ENCODE measurements at places on chromosomes 2 and 18. TPM values are rescaled to one million over a fixed set of nuclear protein-coding genes. Genes with fewer than 3 reads are reported as not detected.

DNA sequence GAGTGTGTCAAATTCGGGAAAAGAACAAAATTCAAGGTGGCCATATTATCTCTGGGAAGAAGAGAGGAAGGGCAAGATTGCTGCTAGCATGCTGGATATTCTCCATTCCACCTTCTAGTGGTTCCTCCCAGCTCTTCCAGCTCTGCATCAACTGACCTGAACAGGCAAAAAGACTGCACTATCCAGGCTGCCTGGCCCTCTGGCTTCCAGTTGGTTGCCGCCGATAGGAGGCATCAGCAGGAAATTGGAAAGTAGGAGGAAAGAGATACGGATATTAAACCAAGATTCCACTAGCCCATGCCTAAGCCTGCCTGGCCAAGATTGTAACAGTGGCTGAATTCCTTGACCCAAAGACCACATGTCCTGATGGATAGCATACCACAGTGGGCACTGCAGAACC lies 1.7 kb upstream of the RTTN start:
- H3K4me1 ChIP-seq: peaks cover 8% of the 10 kb centered on the region
- H3K27ac ChIP-seq: no peak overlapping the region
- no peak for DNase-seq
- no peaks in the 10 kb centered on the region for H3K27me3 ChIP-seq
- H3K36me3 ChIP-seq: no peaks in the 10 kb centered on the region

GRCh38 chr2:98530114-98530513 lies 78.2 kb downstream of the COA5 start:
- H3K4me3 ChIP-seq: no peak overlapping the region
- no peak overlapping the region for H3K27ac ChIP-seq
- H3K27me3 ChIP-seq: no peaks in the 10 kb centered on the region
- H3K36me3 ChIP-seq: no peaks in the 10 kb centered on the region
- DNase-seq: no peak

DNA sequence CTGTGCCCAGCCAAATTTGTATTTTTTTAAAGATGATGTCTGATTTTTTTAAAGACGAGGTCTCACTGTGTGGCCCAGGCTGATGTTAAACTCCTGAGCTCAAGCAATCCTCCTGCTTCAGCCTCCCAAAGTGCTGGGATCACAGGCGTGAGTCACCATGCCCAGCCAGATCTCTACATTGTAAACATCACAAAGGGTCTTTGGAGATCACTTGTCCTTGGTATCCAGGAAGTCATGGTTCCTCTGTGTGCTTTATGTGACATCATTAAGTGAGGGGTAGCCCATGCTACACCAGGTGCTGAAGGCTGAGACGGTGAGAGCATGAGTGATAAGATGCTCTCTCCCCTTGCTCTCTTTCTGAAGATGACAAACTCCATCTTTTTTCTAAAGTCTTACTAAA lies 7.0 kb upstream of the NUP35 start:
- H3K4me3 ChIP-seq: no peak overlapping the region
- DNase-seq: no peak
- no peak overlapping the region for H3K27ac ChIP-seq
- no peaks in the 10 kb centered on the region for H3K27me3 ChIP-seq
- no peaks in the 10 kb centered on the region for H3K4me1 ChIP-seq
- H3K36me3 ChIP-seq: no peaks in the 10 kb centered on the region

- peaks cover 11% of the 10 kb centered on the region for H3K4me1 ChIP-seq
- peaks cover 4% of the 10 kb centered on the region for H3K27me3 ChIP-seq
- H3K36me3 ChIP-seq: no peaks in the 10 kb centered on the region
- no peak overlapping the region for H3K27ac ChIP-seq
- DNase-seq: no peak
Observed at GRCh38 chr2:120650022-120650644, 85.5 kb upstream of the GLI2 start.

Gene EIPR1
- total RNA-seq: 40.6 TPM

Gene ZNF2
- total RNA-seq: 2.3 TPM
